Breast epithelium (tissue), 4 donors: ENCODE measurements at places on chromosomes 11 and 22. TPM values are rescaled to one million over a fixed set of nuclear protein-coding genes. Genes with fewer than 3 reads are reported as not detected.

DNA sequence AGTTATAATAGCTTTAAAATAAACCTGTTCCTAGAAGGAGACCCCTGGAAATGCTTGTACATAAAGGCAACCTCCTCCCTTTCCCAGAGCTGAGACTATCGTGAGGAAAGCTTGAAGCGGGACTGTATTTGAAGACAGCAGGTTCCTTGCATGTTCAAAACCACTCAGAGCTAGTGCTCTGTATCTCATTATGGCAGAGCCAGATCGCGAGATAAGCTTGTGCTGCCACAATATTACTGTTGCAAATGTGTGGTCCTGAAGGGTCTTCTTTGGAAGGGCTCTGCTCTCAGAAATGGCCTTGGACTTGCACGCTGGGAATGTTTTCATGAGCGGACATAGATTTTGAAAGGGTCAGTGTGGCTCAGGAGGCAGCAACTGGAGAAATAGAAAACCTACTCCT lies 168.2 kb downstream of the KIRREL3 start:
- no peak for DNase-seq

DNA sequence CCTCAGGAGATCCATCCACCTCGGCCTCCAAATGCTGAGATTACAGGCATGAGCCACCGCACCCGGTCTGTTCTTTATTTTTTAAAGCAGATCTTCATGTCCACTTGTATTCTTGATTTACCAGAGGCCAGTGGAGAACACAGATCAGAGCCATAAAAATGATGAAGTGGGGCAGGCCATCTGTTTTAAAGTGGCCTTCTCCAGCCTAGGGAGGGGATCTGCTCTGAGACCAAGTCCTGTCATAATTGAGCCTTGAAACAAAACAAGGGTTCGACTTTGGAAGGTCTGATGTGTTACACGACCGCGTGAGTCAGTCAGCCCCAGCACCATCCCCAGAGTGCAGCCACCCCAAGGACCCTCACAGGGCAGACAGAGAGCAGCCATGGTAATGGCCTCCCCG lies 27.5 kb downstream of the ABCC8 start:
- no peak for DNase-seq

DNA sequence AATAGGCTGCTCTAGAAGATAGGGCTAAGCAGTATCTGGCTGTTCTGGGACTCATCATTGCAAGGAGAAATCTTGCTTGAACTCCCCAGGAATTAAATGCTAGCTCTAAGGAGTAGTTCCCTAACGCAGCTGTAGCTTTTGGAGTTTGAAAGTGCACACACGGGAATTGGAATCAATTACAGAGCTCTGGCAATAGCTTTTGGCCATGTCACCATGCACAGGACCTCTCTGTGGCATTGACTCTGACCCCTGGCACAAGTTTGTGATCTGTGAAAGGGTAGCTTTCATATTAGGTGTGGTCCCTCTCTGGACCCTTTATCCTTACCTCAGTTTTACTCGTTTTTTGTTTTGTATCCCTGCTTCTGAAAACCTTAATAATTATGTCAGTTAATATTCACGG lies 121.6 kb downstream of the FAT3 start:
- DNase-seq: no peak

GRCh38 chr11:114082415-114082748 lies 22.9 kb downstream of the ZBTB16 start:
- DNase-seq: no peak

DNA sequence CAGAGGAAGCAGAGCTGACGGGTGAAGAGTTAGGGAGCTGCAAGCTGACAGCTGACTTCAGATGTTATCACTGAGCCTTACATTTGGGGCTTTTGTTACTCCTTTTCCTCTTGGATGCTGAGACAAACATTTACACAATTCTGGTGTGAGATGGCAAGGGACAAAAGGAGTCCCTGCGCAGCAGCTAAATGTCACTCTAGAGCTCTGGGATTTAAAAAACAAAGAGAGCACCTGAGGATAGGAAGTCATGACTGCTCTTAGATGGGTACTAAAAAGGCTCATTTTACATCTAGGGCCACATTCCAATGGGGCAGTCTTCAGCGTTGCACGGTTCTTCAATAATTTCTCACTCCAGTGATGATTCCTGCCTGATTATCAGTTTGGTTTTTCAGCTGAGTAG lies 204.5 kb downstream of the RAB38 start:
- no peak for DNase-seq

GRCh38 chr22:37153901-37154300 lies 4.2 kb upstream of the IL2RB start:
- DNase-seq: no peak

- DNase-seq: no peak
Observed at GRCh38 chr11:44067266-44067665, 1.2 kb downstream of the ACCS start.

The CABP4 gene
- 10.7 TPM for total RNA-seq

The PDE3B gene
- total RNA-seq: 17.3 TPM

The STIP1 gene
- total RNA-seq: 106 TPM

The OR52A1 gene
- total RNA-seq: not detected

The SCGB1D2 gene
- 485 TPM for total RNA-seq

The NPTXR gene
- 4.5 TPM for total RNA-seq

The TP53AIP1 gene
- total RNA-seq: 0.16 TPM
